ENCODE measurements at places on chromosomes 5 and 9. TPM values are rescaled to one million over a fixed set of nuclear protein-coding genes. Genes with fewer than 3 reads are reported as not detected.

Gene CCL21
- 19.0 TPM for total RNA-seq

Gene C5orf34
- 0.35 TPM for total RNA-seq

DNA sequence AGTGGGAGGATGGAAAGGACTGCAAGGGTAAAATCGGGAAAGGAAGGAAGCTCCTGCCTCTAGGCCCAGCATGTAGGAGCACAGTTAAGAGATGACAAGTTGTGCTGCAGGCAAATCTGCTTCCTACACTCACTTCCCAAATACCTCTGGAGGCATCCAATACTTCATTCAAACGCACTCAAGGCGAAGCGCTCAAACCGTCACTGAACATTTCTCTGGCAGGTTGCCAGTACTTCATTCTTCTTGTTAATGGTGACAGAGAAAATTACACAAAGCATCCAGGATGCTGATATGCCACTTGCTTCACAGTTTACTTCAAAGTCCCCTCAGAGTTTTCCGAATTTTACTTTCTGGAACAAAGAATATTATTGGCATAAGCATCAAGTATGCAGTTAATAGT is 59.8 kb downstream of the NREP start:
- no peak for DNase-seq

DNA sequence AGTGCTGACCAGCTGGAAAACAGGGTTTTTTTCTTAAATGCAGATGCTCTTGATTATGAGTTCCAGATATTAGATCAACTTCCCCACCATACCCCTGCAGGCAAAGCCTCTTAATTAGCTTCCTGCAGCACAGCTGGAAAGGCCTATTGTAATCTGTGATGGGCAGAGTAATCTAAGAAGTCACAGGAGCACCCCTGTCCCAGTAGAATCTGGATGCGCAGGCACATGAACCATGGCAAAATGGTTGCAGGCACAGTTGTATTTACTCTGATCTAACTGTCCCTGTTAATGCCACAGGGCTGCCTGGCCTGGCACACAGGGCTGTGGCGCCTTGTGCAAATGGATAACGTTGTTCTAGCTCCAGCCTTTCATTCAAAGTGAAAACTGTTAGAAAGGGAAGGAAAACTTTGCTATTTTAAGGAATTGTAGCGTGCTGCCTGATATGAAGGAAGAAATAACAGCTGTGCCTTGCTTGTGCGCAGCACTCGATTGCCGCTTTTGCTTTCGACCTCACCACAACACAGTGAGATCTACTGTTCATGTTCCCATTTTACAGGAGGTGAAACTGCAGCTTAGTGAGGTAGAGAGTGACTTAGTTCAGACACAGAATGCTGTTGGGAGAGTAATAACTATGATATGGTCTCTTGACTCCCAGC is 2.3 kb downstream of the TGFBI start:
- DNase-seq: no peak

All from left cardiac atrium (tissue), 4 donors.